Esophagus squamous epithelium (tissue), 5 donors: ENCODE measurements at places on chromosomes 5 and 9. TPM values are rescaled to one million over a fixed set of nuclear protein-coding genes. Genes with fewer than 3 reads are reported as not detected.

RALGPS1 gene
- 8.9 TPM for total RNA-seq

NTNG2 gene
- total RNA-seq = 0.22 TPM

DNA sequence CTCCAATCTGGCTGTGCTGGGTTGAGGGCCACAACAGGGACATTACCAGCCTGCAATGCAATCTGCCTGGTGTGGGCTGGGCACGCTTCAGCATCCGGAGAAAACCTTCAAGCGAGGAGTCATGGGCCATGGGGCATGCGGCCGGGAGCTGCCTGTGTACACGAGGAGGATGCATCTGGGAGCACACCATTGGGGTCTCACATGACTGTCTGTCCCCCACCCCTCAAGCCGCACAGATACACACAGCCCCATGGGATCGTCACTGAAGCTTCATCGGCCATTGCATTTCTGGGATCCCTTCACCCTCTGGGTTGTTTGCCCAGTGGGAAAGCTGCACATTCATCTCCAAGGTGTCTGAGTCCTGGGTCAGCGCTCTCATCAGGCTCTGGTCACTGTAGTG, 9.9 kb downstream of the LCN1 start:
- no peaks in the 10 kb centered on the region for H3K4me1 ChIP-seq
- H3K36me3 ChIP-seq = no peaks in the 10 kb centered on the region
- H3K4me3 ChIP-seq = no peak overlapping the region
- DNase-seq = no peak
- H3K27me3 ChIP-seq = no peaks in the 10 kb centered on the region

GRCh38 chr5:78334811-78335210, 25.6 kb upstream of the SCAMP1 start:
- DNase-seq = no peak
- no peaks in the 10 kb centered on the region for H3K36me3 ChIP-seq
- H3K27me3 ChIP-seq = no peaks in the 10 kb centered on the region

GRCh38 chr5:173762930-173763329, 125.2 kb upstream of the CPEB4 start:
- DNase-seq = no peak
- no peaks in the 10 kb centered on the region for H3K27me3 ChIP-seq
- no peak overlapping the region for H3K4me3 ChIP-seq
- H3K36me3 ChIP-seq = no peaks in the 10 kb centered on the region
- no peak overlapping the region for H3K27ac ChIP-seq

- peaks cover 47% of the 10 kb centered on the region for H3K36me3 ChIP-seq
- H3K4me1 ChIP-seq = peaks cover 37% of the 10 kb centered on the region
- H3K27ac ChIP-seq = peak overlapping the region; percentile 94
- DNase-seq = no peak
- H3K4me3 ChIP-seq = peak overlapping the region; percentile 19
- H3K27me3 ChIP-seq = no peaks in the 10 kb centered on the region
Measured at GRCh38 chr9:137611623-137612609, 6.4 kb downstream of the ARRDC1 start.

- H3K27me3 ChIP-seq = no peaks in the 10 kb centered on the region
- H3K27ac ChIP-seq = no peak overlapping the region
- H3K4me3 ChIP-seq = no peak overlapping the region
- DNase-seq = no peak
- H3K36me3 ChIP-seq = no peaks in the 10 kb centered on the region
Measured at GRCh38 chr5:147972076-147972840, 65.9 kb upstream of the C5orf46 start.

DNA sequence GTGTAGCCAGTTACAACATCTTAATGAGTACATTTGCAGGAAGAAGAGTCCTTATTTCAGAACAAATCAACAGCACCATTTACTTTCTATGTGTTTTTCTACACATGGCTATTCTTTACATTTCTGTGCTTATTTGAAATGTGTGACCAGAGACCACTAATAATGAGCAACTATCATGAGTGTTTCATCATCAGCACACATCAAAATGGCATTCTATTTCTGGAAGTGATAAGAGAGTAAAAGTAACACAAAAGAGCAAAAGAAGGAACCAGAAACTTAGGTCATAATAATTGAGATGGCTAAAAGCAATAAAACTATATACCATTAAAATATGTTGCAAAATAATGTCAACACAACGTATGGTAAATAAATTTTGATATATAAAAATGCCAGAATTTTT, 159.7 kb downstream of the PBX3 start:
- H3K4me1 ChIP-seq = no peaks in the 10 kb centered on the region
- no peak overlapping the region for H3K27ac ChIP-seq
- H3K27me3 ChIP-seq = no peaks in the 10 kb centered on the region
- no peak for DNase-seq
- H3K4me3 ChIP-seq = no peak overlapping the region
- H3K36me3 ChIP-seq = no peaks in the 10 kb centered on the region

DNA sequence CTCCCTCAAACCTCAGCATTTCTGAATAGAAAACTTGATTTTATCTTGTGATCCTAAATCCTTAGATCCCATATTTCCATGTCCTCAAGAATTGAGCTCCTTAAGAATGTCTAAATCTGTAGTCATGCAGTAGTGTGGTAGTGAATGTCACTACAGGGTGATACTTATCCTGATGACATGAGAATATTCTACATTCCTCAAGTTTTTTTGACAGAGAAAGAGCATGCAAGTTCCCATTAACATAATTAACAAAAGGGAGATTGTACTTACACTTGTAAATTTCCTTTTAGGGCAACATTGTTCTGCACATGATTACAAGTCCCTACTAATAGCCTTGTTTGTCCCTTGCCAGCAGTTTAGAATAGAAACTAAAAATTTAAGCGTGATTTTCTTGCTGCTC, 352.3 kb downstream of the PTPRD start:
- no peak for DNase-seq
- no peak overlapping the region for H3K27ac ChIP-seq
- no peaks in the 10 kb centered on the region for H3K36me3 ChIP-seq
- no peak overlapping the region for H3K4me3 ChIP-seq

- H3K36me3 ChIP-seq = no peaks in the 10 kb centered on the region
- no peak overlapping the region for H3K27ac ChIP-seq
- H3K4me3 ChIP-seq = no peak overlapping the region
- H3K4me1 ChIP-seq = peaks cover 21% of the 10 kb centered on the region
Measured at GRCh38 chr9:126668058-126668457, 54.3 kb downstream of the LMX1B start.

DNA sequence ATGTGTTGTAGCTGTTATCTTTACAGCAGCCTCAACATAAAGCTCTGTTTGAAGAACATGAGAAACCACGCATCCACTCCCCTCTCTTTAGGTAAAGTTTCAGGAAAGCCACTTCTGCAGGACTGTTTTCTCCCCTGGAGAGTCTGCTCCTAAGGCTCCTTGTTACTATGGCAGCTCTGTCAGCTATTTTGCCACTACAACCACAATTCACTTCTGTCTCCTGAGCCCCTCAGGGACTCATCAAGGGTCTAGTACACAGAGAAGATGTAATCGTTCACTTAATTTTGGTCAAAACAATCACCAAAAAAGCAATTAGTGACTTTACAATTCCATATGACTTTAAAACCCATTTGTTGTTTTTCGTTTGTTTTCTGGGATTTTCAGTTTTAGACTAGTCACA, 157.7 kb downstream of the FBN2 start:
- no peak overlapping the region for H3K4me3 ChIP-seq
- DNase-seq = no peak
- no peaks in the 10 kb centered on the region for H3K36me3 ChIP-seq
- H3K4me1 ChIP-seq = no peaks in the 10 kb centered on the region
